Stimulated activated CD4-positive, alpha-beta T cell treated with anti-CD3 and anti-CD28 coated beads, Interleukin-15, amount 100 ng/mL, for 1 hour (primary cell): ENCODE measurements at places on chromosomes 5 and 9.

GRCh38 chr5:119250946-119251901 lies 104.6 kb upstream of the TNFAIP8 start:
- DNase-seq: no peak

- DNase-seq: no peak
These were observed 76.1 kb upstream of the ADAMTS2 start for GRCh38 chr5:179421144-179421901.

- DNase-seq: no peak
These were observed 7.0 kb downstream of the PAM start for GRCh38 chr5:102762095-102762534.

DNA sequence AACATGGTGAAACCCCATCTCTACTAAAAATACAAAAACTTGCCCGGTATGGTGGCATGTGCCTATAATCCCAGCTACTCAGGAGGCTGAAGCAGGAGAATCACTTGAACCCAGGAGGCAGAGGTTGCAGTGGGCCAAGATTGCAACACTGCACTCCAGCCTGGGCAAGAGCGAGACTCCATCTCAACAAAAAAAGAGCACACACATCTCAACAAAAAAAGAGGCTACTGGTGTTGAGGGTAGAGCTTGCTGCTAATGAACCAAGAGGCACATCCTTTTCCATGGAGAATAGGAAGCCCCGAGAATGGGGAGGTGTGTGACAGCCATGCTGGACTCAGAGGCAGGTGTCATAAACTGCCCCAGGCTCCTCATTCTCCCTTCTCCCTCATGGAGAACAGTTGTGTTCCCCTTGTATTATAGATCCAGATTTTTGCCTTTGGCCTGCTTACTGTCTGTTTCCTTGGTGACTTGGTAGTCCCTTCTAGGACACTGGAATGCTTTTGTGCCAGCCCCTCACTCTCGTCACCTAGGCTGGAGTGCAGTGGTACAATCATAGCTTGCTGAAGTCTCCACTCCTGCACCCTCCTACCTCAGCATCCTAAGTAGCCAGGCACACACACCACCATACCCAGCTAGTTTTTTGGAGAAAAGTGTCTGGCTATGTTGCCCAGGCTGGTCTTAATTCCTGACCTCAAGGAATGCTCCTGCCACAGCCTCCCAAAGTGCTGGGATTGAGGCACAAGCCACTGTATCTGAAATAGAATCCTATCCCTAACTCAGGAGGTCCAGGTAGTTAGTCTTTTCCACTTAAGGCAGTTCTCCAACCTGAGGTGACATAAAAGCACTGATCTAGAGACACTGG lies 5.1 kb downstream of the RPL12 start:
- DNase-seq: no peak

- no peak for DNase-seq
These were observed 48.1 kb upstream of the PCA3 start for GRCh38 chr9:76716085-76716672.

DNA sequence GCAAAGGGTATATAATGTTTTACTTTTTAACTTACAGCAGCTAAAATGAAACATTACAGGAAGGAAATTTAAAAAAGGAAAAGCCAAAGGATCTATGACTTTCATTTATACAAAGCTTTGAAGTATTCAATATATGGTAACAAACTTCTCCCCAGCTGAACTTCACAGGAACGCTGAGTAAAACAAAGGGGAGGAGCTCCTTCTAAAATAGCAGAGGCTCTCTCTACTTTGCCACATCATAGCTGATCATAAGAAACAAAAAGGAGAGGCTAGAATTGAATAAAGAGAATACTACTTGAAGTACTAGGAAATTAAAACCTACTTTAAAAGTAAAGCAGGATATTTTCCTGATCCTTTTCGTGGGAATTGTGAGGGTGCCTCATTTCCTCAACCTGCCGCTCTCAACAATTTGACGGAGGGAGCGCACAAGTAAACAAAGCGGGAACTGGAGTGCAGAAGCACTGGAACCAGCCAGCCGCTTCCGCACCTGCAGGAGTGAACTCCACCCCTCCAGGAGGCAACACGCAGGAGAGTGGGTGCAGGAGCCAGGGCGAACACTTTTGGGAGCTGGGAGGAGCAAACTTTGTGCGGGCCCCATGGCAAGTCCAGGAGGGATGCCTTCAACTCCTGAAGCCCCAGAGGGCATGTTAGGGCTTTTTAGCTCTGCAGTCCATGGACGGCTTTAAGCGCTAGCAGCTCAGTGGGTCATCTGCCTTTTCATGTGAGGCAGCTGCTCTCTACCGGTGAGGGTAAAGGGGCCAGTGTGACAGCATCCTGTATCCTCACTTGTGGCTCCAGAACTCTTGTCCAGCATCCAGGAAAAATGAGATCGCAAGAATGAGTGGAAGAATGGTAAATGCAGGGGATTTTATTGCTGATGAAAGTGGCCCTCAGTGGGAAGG lies 757.4 kb downstream of the PTPRD start:
- no peak for DNase-seq

DNA sequence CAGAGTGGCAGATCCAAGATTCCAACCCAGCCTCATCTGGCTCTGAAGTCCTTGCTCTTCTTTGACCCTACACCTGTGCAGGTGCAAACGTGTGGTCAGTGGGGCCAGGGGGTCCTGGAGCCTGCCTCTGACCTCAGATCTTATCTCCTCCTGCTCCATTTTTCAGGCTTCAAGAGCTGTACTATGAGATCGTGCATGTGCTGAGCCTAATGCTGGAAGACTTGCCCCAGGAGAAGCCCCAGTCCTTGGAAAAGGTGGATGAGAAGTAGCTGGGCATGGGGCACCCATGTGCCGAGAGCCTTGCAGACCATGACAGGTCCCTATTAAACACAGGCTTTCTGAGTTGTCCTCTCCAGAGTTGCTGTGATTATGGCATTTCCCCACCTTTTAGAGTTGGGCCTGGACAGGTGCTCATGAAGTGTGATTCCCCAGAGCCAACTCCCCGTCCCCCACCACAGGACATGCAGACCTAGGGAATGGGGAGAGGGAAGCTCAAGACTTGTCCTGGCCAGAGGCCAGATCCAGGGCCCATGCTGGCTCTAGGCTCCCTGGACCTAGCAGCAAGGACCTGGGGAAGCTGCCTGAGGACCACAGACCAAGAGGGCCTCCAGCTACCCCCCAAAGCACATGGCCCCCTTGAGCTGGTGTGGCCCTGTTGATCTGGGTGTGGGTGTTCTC lies 22.5 kb downstream of the PITX1 start:
- DNase-seq: no peak

DNA sequence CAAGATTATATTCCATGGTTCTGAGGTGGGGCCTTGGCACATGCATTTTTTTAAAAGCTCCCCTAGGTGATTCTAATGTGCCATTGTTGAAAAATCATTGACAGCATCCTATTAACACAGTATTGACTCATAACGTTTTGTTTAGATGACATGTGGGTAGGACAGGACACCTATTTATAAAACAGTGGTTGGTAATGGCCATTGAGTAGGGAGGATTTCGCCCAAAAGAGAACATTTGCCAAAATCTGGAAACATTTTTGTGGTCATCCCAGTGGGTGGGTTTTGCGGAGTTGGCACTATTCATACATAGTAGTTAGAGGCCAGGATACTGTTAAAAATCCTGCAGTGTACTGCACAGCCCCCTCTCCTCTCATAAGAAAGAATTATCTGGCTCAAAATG lies 6.4 kb upstream of the CHD1 start:
- no peak for DNase-seq
